Activated T-helper 1 cell treated with anti-CD3 and anti-CD28 coated beads, Interleukin-12 subunit alpha, Interleukin-12 subunit beta, Interleukin-2, Interleukin-4 antibody, amounts not matched to agents 30 ng/mL and 10 ng/mL and 1 ng/mL, durations not matched to agents 14 hours and 24 hours and 36 hours (primary cell): ENCODE measurements at places on chromosomes 7 and 10. TPM values are rescaled to one million over a fixed set of nuclear protein-coding genes. Genes with fewer than 3 reads are reported as not detected.

- no peak for DNase-seq
Observed at GRCh38 chr7:14762561-14762960, 140.0 kb downstream of the DGKB start.

GRCh38 chr7:96016056-96016586, 243.8 kb downstream of the DYNC1I1 start:
- DNase-seq: no peak

DNA sequence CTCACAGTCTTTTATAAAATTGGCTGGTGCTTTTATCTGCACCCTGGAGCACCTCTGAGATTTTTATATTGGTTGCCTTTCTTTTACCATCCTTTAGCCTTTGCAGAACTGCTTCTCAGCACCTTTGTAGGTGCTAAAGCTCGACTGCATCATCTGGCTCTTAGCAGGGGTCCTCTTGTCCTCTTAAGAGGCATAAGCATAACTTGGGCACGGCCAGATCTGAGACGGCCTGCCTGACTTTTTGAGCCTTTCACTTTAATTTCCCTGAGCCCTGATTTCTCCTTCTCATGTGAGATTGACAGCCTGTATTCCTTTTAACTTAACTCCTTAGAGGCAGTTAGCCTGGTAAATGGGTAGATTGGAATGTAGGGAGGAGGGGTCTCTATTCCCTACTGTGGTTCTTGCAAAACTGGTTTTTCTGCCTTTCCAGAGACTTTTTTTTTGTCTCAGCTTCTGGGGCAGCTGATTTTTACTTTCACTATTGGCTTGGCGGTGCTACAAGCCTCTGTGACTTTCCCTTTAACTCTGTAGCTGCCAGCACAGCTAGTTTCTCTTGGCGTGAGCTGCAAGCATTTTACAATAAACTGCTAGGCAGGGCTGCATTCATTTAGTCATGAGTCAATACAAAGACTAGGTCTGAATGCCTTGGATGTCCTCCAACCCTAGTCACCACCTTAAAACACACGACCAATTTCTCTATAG, 24.0 kb downstream of the ZPBP start:
- peak; percentile 10 for DNase-seq

GRCh38 chr10:5812283-5813090, 747 bp downstream of the GDI2 start:
- peak; percentile 50 for DNase-seq

Gene PLPP4
- total RNA-seq: not detected in 2 replicates

DNA sequence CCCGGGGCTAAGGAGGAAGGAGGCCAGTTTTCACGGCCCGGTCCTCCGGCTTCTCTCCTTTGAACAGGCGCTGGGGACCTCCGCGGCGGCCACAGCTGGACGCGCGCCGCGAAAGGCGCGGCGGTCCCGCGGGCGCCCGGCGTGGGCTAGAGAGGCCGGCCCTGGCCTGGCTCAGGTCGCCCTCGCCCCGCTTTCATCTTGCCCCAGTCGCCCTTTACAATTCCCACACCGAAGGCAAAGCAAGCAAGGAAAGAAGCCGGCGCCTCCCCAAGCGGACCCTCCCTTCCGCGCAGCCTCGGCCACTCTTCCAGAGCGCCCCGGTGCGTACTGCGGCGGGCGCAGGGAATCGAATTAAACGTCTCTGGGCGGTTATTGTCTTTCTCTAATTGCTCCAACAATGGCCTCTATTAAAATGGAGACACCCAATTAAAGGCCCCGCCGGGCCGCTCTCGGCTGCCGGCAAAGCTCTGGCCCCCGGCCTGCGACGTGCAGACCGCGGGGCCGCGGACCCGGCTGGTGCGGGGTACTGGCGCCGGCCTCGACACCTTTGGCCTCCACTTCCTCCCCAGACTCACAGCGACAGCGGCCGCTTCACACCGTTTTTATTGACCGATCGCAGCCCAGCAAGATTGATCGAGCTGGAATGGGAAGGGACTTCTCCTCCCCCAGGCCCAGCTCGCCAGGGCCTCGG, 4.5 kb upstream of the GATA3 start:
- DNase-seq: no peak

- no peak for DNase-seq
Observed at GRCh38 chr7:127034186-127034806, 218.4 kb downstream of the GRM8 start.

Gene SFRP5
- total RNA-seq: not detected in 2 replicates
